Activated T-helper 1 cell treated with anti-CD3 and anti-CD28 coated beads, Interleukin-2, amount 50 U/mL, for 16 hours (primary cell): ENCODE measurements at places on chromosomes 3 and 15.

DNA sequence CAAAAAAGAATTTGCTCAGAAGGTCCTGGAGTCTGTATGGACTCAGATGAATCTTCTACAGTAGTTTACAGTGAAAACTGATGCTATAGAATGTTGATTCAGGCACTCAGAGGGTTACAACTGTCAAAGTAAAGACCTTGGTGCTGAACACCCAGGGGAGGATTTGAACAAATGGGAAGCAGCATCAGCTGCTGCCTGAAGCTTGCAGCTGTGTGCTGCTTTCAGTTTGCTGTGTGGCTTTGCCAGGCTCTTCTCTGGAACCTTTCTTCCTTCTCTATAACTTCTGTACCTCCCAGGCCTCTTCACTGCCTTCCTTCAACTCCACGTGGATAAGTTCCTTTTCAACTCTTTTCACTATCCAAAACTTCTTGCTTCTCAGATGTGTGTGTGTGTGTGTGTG, 214.2 kb downstream of the GRM7 start:
- no peak for DNase-seq

DNA sequence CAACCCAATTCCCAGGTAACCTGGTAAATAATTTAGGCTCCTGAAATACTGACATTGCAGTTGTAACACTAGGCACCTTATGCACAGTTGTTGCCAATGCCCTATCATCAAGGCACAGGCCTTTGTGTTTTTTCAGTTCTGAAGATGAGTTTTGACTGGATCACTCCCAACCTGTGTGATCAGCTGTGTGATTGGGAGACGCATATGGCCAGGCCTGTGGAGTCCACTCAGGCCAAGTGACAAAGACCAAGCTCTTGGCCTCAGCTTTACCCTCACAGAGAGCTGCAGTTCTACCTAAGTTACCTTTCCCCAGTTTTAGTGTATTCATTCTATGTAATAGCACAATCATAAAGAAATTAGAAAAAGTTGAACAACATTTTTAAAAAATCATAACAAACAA, 19.2 kb upstream of the AQP9 start:
- no peak for DNase-seq

DNA sequence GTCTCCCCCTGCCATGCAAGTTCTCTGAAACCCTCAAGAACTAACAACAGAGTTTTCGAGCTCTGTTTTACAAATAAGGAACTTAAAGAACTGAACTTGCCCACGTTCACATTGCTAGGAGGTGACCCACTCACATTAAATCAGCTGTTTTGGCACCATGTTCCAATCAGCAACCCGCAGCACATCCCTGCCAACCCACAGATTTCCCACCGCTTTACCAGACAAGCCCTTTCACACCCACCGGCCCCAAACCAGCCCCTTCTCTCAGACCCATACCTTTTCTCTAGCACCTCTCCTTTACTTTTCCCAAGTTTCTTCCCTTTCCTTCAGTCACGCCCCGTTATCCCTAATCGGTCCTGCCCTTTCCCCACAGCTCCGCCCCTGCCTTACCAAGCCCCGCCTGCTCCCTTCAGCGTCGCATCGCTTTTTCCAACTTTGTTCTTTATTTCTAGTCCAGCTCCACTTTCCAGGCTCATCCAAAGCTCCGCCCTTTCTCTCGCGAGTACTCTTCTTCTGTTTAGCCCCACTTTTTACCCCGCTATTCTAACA, 804 bp upstream of the BRPF1 start:
- no peak for DNase-seq

- no peak for DNase-seq
Measured at GRCh38 chr3:122934251-122934650, 93.3 kb downstream of the SEMA5B start.

GRCh38 chr15:48096813-48097212, 24.0 kb upstream of the SLC24A5 start:
- DNase-seq: no peak

- DNase-seq: no peak
Measured at GRCh38 chr3:123085293-123085931, 18.6 kb downstream of the PDIA5 start.

DNA sequence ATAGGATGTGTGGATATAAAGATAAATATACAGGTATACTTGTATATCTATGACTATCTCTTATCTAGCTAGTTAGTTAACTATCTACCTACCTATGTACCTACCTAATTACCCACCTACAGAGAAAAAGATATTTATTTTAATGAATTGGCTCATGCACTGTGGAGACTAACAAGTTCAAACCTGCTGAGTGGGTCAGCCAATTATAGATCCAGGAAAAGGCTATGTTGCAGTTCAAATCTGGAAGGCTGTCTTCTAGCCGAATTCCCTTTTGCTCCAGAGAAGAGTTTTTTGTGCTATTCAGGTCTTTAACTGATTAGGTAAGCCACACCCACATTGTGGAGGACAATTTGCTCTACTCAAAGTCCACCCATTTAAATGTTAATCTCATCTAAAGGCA, 335.0 kb downstream of the GRM7 start:
- no peak for DNase-seq
